NCI-H446 treated with DMSO at 0.1 percent for 48 hours (cell line): ENCODE measurements at places on chromosomes 5 and 9.

DNA sequence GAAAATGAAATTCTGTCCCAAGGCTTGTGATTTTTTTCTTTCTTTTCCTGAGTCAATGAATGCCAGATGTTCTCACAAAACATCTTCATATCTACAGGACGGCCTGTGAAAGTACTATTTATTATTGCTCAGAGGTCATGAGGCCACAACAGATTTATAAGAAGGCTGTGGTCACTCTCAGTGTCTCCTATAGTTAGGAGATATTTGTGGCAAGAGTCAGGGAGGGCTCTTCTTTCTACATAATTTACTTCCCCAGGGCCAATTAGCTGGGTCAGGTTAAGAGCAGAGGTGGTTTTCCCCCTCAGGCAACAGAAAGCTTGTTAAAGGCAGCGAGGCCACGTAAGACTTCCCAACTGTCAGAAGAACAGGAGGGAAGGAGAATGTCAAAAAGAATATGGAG is 248.7 kb downstream of the SLIT3 start:
- no peak for DNase-seq

GRCh38 chr9:120482424-120483186 is 97.4 kb downstream of the CDK5RAP2 start:
- DNase-seq = no peak

- DNase-seq = no peak
These were observed 220.3 kb upstream of the DAPK1 start for GRCh38 chr9:87277346-87277745.

- DNase-seq = no peak
These were observed 238.0 kb downstream of the ENC1 start for GRCh38 chr5:74402553-74402952.

- DNase-seq = no peak
These were observed 562.6 kb downstream of the NR2F1-AS1 start for GRCh38 chr5:93018461-93018860.

DNA sequence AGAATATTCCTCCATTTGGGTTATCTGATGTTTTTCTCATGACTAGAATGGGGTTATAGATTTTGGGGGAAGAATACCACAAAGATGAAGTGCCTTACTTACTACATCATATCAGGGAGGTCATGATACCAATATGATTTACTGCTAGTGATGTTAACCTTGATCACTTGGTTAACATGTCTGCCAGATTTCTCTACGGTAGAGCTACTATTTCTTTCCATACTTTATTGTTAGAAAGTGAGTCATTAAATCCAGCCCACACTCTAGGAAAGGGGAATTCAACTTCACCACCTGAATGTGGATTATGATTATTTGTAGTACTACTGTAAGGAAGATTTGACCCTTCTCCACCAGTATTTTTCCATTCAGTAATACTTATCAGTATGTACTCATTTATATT is 64.7 kb downstream of the UBE2R2 start:
- no peak for DNase-seq

- DNase-seq = no peak
These were observed 309.1 kb downstream of the NSG2 start for GRCh38 chr5:174354571-174354970.

DNA sequence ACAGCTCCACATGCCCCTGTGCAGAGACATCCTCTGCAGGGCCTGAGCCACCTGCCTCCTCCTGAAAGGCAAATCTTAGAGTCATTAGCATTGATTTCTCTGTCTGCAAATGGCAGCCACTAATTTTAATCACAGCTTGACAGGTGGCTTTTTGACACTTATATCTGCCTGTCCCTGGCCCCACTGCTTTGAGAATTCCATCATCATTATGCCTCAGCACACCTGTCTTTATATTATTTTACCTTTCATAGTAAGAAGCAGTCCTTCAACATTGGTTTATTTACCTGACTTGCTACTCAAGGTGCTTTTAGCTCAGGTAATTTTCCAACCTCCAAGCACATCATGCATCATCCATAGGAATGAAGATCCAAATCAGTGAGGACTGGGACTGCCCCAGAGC is 451.3 kb downstream of the MTRR start:
- DNase-seq = no peak

- no peak for DNase-seq
These were observed 99.5 kb downstream of the GHR start for GRCh38 chr5:42522783-42523182.

GRCh38 chr9:134748591-134748990 is 107.0 kb downstream of the COL5A1 start:
- DNase-seq = no peak

DNA sequence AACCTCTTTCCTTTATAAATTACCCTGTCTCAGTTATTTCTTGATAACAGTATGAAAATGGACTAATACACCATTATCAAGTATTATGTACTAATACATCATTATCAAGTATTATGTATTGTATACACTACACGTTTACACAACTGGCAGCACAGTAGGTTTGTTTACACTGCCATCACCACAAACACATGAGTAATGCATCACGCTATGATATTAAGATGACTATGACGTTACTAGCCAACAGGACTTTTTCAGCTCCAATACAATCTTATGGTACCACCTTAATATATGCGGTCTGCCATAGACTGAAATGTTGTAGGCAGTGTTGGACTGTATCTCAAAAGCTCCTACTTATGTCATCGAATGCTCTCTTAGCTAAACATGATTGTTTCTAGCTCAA is 28.2 kb downstream of the PRELID2 start:
- DNase-seq = no peak

GRCh38 chr5:134136771-134137170 is 22.3 kb downstream of the TCF7 start:
- DNase-seq = no peak

GRCh38 chr5:119363936-119364335 is 8.1 kb downstream of the TNFAIP8 start:
- DNase-seq = no peak

GRCh38 chr5:60248901-60249300 is 355.4 kb upstream of the PDE4D start:
- DNase-seq = no peak

- no peak for DNase-seq
These were observed 18.7 kb downstream of the ECM2 start for GRCh38 chr9:92517046-92517445.

DNA sequence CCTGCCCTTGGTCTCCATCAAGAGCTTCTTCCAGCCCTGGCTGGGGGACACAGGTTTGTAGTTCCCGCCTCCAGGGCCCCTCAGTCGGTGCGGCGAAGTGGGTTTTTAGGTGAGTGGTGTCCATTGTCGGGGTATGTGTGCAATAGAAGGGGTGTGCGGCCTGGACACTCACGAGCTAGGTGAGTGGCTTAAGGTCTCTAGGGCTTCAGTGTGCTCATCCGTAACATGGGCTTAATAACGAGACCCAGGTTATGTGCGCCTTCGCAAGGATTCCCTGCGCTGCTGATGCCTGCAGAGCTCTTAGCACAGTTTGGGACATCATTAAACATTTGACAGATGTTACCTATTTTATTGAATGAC is 656 bp downstream of the CEP78 start:
- no peak for DNase-seq

DNA sequence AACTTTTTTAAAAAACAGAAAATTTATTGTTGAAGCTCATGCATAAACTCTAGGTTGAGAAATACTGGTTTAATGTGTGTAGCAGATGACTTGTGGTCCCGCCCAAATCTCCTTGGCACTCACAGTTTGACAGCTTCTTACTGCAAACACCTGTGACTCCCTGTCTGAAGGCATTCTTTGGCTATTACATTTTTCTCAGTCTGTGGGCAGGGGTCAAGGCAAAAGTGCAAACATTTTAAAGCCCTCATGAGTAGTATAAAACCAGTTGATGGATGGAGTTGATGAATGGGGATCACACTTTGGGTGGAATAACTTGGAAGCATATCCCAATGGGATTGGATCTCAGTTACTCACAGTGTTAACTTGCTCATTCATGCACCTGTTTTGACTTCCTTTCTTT is 1007.0 kb upstream of the NUDT12 start:
- no peak for DNase-seq

GRCh38 chr9:33042473-33042872 is 17.4 kb downstream of the DNAJA1 start:
- DNase-seq = no peak

- DNase-seq = no peak
These were observed 116.5 kb downstream of the ANKRD55 start for GRCh38 chr5:56116599-56117141.

- no peak for DNase-seq
These were observed 22.8 kb downstream of the NKD2 start for GRCh38 chr5:1031306-1031959.

- DNase-seq = no peak
These were observed 68.1 kb upstream of the ABL1 start for GRCh38 chr9:130766927-130767307.

GRCh38 chr5:107072967-107073366 is 597.8 kb downstream of the EFNA5 start:
- DNase-seq = no peak

DNA sequence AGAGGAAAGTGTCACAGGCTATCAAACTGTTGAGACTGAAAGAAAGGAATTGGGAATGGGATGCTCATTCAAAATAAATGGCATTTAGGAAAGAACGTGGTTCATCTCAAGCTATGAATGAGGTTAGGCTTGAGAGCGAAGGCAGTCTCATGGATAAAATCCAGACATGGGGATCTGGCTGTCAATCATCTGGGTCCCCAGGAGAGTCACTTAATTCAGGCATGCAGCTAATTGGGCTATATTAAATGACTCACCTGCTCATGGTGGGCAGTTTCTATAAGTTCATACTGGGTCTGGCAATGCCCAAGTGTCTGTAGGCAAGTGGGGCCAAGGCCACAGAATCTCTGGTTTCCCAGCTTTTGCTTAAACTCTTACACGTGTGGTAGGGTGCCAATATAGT is 286.5 kb upstream of the SEMA6A start:
- no peak for DNase-seq

DNA sequence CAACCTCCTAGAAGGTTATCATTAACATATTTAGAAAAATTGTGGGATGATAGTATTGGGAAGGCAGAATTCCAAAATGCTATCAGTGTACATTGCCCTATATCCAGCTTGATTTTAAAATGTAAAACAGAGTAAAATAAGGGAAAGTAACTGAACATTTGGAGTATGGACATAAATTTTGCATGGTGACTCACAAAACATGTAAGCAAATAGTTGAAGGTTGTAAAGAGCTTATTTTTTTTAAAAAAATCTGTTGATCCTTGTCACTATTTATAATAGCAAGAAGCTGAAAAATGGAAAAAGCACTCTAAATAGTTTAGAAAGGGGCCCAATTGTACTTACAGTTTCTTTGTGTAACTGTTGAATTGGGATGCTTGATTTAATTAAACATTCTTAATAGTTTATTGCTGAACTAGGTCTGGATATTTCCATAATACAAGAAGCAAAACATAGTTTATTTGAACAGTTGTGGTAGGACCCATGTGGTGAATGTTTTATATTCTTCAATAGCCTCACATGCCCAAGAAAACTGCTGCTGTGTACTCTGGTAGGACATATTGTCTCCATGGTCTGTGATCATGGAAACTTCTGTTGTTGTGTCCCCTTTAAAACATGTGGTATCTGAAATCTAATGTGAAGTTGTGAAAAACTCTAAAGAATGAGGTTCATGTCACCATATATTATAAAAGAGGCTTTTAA is 82.4 kb downstream of the NNT start:
- DNase-seq = no peak

GRCh38 chr9:99336531-99336930 is 114.4 kb downstream of the SEC61B start:
- DNase-seq = no peak

DNA sequence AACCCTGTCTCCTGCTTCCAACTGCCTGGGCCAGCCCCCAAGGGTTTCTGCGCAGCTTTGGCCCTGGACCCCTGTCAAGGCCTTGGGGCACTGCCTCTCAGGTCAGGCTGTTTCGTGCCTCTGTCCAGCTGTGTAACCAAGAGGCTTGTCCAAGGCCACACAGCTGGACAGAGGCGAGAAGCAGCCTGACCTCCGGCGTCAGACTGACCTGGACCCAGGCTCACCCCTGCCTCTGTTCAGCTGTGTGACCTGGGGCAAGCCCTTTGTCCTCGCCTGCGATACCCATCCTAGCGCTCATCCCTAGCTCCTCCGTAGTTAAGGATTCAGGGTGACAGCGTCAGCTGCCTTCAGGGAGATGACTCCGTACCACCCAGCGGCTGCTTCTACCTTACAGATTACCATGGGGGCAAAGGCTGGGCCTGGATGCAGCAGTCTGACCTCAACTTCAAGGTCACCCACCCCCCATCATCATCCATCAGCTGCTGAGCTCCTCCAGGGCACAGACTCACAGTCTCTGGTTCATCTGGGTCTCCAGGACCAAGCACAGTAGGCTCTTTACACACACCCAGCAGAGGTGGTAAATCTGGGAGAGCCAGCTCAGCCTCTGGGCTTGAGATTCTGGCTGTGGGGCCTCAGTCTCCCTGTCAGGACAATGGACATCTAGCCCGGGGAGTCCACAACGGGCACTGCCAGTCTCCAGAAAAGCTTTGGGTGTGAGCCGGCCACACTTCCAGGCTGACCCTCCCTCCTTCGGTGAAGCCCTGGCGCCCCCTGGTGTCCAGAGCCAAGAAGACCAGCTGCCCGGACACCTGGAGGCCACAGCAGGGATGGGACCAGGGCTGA is 7.9 kb downstream of the AK1 start:
- no peak for DNase-seq

GRCh38 chr5:71528206-71528605 is 58.9 kb upstream of the MCCC2 start:
- DNase-seq = no peak

DNA sequence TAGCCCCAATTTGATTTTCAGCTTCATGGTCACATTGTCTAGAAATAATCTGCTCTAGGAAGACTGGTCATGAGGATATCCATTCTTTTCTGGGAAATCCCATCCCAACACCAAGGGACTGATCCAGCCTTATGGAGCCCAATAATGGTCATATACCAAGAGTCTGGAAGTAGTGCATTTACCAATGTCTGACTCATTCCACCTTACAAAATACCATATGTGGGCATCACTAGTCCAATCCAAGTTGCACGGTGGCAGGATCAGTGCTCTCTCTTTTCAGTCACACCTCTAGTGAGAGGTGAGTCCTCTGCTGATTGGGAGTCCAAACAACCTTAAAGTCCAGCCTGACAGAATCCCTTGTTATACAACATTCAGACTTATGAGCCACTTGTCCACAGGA is 73.7 kb downstream of the FEM1C start:
- DNase-seq = no peak

DNA sequence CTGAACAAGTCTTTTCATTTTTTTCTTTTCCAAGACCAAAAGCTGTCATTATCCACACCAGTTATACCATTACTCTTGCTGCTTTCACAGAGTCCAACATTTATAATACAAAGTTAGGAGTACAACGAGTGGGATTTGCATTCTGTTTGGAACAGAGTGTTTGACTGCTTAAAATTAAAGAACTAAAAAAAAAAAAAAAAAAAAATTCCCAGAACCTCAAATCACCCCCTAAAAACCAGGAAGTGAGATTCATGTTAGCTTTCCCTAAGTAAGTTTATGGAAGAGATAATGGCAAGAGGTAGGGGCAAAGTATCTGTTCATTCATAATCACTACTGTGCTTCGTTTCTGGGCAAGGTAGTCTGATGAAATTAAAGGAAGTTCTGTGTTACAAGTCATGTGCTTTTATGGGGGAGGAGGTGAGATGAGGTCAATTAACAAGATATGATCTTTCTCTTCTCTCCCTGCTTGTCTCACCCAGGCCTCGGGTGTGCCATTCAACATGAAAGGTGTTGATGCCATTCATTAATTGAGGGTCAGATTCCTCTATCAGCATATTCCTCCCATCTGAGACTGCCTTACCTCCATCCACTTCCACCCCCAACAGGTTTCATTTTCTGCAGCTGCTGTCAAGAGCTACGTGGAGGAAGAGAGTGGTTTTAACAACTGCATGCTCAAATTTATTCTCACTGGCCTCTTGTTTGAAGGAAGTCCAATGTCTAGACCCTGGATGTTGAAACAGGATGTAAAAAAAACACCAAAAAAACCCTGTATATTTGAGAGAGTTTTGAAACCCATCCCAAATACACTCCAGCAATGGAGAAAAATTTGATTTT is 58.1 kb downstream of the MARCHF3 start:
- no peak for DNase-seq
